ENCODE measurements at places on chromosomes 2 and 18.

DNA sequence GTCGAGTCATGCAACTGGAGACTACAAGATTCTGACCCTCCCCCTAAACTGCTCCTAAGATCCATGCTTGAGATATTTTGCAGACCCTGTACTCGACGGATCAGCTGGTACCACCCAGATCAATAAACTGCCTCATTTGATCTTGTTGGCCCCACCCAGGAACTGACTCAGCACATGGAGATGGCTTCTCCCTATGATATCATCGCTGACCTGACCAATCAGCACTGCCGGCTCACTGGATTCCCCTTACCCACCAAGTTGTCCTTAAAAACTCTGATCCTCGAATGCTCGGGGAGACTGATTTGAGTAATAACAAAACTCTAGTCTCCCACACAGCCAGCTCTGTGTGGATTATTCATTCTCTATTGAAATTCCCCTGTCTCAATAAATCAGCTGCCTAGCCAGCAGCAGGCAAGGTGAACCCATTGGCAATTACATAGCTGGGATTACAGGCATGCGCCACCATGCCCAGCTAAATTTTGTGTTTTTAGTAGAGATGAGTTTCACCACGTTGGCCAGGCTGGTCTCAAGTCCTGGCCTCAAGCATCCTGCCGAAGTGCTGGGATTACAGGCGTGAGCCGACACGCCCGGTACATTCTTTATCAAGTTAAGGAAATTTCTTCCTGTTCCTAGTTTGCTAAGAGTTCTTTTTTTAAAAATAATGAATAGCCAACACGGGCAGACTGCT, 43.6 kb downstream of the VPS54 start:
- no peak for DNase-seq

DNA sequence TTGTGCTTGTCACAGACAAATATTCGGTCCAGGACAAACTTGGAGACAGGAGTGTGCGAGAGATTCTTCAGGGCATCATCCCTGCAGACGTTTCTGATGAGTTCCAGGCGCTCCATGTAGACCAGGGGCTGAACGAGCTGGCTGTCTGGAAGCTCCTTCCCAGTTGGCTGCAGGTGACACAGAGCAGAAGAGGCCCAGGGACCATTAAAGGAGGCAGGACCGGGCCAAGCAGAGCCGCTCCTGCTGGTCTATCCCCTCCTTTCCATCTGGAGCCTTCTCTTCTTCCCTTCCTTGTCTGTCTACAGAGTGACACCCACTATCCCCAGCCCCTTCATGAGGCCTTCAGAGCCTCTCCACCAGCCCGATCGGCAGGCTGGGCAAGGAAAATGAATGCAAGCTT, 19.5 kb downstream of the CHST10 start:
- DNase-seq, result no peak

GRCh38 chr18:23956483-23956882, 58.1 kb upstream of the TTC39C start:
- no peak for DNase-seq

- DNase-seq, result no peak
Measured at GRCh38 chr18:27226556-27227075, 41.5 kb upstream of the CHST9 start.

GRCh38 chr2:2843969-2844548, 513.0 kb upstream of the MYT1L start:
- no peak for DNase-seq

Data from NCI-H2081 (cell line).